Fibroblast of skin of right quadriceps (primary cell): ENCODE measurements at places on chromosomes 4 and X.

DNA sequence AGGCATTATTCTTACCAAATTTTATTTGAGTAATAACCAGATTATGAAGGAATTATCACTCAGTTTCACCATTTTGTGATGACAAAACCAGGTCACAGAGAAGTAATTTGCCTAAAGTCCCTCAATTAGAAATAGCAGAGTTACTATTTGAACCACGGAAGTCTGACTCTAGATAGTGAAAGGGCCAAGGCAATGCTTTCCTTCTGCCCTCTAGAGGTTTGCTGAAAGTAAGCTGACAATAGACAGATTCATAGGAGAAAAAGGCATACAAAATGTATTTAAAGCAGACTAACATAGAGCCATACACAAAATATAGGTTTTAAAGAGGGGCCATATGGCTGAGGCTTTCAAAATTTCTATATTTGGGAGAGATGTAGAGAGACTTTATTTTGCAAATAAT is 43.1 kb downstream of the CXXC4 start:
- no peak for DNase-seq

DNA sequence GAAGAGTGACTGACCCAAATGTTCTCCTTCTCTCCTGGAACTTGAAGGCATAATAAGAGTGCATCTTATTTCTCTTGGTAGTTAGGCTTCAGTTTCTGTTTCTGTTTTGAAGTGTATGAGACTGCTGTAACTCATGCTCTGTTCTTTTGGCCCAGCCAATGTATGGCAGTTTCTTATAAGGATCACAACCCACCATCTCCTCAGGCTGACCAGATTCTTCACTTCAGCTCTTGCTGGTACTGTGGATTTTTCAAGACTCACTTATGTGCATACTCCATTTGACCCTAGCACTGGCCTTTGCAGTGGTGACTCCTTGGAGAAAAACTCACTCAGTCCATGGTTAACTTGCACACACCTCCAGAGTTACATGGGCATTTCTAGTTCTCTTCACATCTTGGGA is 9.6 kb upstream of the YTHDC1 start:
- no peak for DNase-seq

GRCh38 chr4:93461541-93461940 is 367.0 kb upstream of the ATOH1 start:
- no peak for DNase-seq

GRCh38 chr4:8334786-8335460 is 65.4 kb downstream of the HTRA3 start:
- no peak for DNase-seq

GRCh38 chrX:20382518-20383297 is 116.0 kb upstream of the RPS6KA3 start:
- no peak for DNase-seq

GRCh38 chrX:30610026-30610425 is 32.5 kb upstream of the TASL start:
- DNase-seq = peak; percentile 10

DNA sequence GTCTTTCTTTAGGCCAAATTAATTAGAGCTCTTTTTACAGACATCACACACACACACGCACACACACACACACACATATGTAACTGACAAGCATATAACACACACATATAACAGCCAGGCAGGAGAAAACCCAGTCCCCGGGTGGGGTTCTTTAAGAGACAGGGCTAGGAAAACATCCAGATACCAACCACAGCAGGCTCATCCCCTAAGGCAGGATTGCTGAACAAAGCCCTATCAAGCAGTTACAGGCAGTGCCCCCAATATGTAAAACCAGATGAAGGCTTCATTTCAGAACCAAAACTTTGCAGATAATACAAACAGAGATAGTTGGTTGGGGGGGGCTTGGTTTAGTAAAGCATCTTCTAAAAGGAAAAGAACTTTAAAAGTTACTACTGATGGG is 18.0 kb upstream of the FAM47E start:
- DNase-seq = no peak

- DNase-seq = no peak
These were observed 1.1 kb downstream of the TMEM131L start for GRCh38 chr4:153466949-153467896.

- DNase-seq = no peak
These were observed 31.6 kb downstream of the SPARCL1 start for GRCh38 chr4:87497578-87497977.

DNA sequence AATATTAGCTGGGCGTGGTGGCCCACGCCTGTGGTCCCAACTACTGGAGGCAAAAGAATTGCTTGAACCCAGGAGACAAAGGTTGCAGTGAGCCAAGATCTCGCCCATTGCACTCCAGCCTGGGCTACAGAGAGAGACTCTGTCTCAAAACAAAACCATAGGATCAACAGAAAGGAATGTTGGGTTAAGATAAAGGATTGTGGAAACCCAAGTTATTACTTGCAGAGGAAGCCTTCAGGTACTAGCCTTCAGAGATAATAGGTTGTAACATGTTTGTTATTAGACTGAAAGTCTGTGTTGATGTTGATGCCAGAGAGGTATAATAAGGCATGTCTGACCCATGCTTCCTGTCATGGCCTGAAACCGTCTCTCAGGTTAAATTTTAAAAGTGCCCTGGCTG is 16.9 kb downstream of the SSX5 start:
- no peak for DNase-seq

DNA sequence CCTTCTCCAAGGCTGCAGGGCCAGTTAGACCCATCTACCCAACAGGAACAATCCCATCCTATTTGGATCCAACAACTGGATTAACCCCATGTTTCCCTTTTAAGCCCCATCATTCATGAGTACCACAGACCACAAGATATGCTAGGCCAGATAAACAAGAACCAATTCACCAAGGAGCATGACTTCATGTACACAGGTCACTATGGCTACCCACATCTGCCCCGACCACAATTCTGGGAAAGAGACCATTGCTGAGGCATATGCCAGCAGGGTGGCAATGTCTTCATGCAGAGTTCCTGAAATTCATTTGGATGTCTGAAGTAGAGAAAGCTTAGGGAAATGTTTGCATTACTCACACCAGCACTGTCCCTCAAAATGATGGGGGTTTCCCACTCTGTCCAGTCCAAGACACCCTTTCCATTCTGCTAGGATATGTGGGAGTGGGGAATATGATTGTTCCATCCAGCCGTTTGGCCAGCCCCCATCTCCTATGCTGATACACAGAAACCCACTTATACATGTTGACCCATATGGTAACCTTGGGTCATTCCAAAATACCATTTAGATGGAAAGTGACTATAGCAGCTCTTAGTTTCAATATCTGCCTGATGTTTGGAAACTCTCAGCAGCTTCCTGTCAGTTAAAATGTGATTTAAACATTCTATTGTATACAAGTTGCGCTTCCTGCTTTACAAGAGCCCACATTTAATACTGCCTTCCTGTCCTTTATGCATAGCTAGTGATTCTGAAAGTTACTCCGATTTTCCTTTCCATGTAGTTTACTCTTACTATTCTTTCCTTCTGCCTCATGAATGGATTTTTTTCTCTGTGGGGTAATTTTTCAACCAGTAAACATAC is 129.0 kb downstream of the AMMECR1 start:
- DNase-seq = no peak

DNA sequence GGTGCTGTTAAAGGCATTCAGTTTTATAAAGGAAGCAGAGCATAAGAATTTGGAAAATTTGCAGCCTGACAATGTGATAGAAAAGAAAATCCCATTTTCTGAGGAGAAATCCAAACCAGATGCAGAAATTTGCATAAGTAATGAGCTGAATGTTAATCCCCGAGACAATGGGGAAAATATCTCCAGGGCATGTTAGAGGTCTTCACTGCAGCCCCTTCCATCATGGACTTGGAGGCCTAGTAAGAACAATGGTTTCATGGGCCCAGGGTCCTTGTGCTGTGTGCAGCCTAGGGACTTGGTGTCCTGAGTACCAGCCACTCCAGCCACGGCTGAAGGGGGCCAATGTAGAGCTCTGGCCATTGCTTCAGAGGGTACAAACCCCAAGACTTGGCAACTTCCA is 542.7 kb upstream of the NR3C2 start:
- no peak for DNase-seq

GRCh38 chrX:137342969-137343368 is 223.0 kb upstream of the ZIC3 start:
- DNase-seq = no peak

- no peak for DNase-seq
These were observed 82.6 kb upstream of the MAOA start for GRCh38 chrX:43573441-43574015.
